Esophagus muscularis mucosa (tissue), 4 donors: ENCODE measurements at places on chromosomes 3 and 15.

- DNase-seq, result no peak
Measured at GRCh38 chr3:11624704-11625375, 18.9 kb downstream of the VGLL4 start.

GRCh38 chr15:33132722-33133345, 61.7 kb downstream of the FMN1 start:
- DNase-seq, result no peak

GRCh38 chr3:128714887-128715491, 11.0 kb upstream of the RAB7A start:
- no peak for DNase-seq

DNA sequence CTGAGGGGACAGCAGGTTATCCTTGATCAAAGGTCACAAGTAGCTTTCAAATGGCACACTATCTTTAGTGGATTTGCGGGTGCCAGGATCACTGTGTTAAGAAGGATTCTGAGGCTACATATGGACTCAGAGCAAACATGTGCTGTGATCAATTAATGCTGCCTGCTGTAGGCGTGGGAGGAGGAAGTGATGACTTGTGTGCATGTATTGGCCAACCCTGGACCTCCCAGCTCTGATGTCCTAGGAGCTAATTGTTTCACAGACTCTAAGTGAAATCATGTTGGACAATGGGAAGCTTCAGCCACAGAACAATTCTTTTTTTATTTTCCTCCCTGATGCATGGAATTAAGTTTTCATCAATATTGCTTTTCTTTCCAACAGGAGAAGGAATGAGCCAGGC, 24.4 kb downstream of the FAH start:
- DNase-seq, result no peak

GRCh38 chr3:142946861-142947260, 16.6 kb downstream of the PAQR9 start:
- DNase-seq, result peak; percentile 3

DNA sequence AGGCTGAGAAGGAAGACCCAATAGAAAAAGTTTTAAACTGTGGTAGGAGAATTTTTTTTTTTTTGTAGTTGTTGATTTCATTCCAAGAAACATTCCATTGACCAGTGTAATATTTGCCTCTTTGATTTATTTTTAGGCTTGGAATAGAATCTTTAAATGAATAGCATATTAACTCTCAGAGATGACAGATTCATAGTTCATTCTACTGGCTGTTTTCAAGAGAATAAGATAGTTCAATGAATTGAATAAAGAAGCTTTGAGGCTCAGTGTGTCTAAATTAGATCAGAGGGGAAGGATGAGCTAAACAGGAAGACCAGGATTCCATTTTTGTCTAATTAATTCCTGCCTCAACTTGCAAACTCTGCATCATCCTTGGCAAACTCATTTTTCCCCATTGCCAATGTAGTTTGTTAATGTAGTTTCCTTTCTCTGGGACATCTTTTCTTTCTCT, 98.4 kb downstream of the NAALADL2 start:
- DNase-seq, result no peak

- DNase-seq, result no peak
Measured at GRCh38 chr3:113552851-113553250, 20.5 kb downstream of the SIDT1 start.

DNA sequence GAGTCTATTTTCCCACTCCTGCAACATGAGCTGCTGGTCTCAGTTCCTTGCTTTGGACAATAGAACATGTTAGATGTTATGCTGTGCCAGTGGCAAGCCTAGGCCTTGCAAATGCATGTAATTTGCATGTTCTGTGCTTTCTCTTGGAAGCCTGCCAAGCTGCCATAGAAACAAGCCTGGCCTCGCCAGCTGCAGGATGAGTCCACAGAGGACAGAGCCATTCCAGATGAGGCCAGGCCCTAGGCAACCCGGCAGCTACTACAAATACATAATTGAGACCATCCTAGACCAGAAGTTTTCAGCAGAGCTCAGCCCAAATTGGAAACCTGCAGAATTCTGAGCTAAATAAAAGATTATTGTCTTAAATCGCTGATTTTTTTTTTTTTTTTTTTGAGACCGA, 39.6 kb downstream of the TRIM69 start:
- no peak for DNase-seq

- DNase-seq, result no peak
Measured at GRCh38 chr3:124373524-124373923, 356.7 kb upstream of the UMPS start.

GRCh38 chr15:56989411-56989924, 71.0 kb downstream of the TCF12 start:
- DNase-seq, result no peak

DNA sequence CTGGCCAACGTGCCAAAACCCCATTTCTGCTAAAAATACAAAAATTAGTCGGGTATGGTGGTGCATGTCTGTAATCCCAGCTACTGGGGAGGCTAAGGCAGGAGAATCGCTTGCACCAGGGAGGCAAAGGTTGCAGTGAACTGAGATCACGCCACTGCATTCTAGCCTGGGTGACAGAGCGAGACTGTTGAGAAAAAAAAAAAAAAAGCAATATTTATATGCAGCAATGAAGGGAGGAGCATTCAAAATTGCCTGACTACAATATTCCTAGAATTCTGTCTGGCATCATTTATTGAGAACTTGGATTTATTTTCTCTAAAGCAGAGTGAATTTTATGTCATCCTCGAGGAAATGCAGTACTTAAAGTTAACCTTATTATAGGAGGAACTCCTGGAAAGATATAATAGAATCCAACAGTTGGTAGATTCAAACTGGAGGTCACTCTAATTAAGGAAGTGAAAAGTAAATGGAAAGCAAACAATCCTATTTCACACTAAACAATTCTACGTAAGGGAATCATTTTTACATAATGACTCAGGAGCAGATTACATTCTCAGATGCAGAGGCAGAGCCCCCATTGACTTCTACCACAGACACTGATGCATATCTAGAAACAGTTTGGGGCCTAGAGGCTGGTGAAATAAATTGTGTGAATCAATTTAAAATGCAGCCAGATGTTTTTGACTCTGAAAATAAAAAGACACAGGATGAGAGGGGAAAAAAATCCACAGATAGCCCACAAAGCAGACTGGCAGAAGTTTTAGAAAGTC, 82.1 kb upstream of the FHIT start:
- DNase-seq, result no peak

- DNase-seq, result no peak
Measured at GRCh38 chr3:47425959-47426358, 45.1 kb downstream of the PTPN23 start.

DNA sequence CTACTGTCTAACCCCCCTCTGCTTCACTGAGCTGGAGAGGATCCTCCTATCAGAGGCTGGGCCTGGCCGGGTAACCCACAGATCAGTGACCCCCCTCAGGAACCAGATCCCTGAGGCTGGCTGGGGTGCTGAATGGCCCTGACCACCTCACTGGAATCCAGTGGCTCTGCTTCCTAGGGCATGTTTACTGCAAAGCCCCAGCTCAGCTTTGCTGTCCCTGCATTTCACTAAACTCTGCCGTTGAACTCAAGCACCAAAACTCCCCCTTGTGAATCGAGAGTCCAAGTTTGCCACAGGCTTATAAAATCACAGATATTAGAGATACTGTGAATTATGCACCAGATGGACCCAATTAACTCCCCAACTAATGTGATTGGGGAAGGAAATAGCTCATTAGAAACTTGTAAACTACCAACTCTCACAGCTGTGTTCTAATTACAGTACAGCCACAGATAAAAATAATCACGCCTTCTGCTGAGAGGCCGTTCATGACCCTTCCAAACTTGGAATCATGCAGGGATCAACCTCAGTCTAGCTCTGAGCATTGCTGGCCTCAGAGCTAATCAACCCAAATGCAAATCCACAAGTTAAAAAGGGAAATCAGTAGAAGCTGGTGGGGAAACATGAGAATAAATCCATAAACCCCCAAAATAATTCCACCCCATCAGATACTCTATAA, 47.0 kb downstream of the OCA2 start:
- DNase-seq, result peak; percentile 75

GRCh38 chr3:32309654-32310242, 71.3 kb downstream of the CMTM8 start:
- DNase-seq, result no peak

DNA sequence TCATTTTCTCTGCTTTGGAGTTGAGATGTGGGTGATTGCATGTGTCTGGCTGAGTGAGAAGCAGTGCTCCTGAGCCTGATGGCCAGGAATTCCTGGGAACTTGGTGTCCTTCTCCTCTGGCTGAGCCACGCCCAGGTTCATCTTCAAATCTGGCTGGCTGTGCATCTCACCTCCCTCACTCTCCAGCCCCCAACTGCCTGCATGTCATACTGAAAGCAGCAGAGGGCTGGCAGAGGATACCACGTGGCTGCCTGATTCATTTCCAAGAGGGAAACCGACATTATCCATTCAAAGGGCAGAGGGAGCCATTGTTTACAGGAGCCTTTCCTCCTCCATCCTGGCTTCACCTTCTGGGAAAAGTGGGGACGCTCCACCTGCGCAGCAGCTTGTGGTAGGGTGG, 57.4 kb downstream of the ABHD5 start:
- no peak for DNase-seq

- no peak for DNase-seq
Measured at GRCh38 chr3:53730576-53730975, 115.6 kb downstream of the CHDH start.

DNA sequence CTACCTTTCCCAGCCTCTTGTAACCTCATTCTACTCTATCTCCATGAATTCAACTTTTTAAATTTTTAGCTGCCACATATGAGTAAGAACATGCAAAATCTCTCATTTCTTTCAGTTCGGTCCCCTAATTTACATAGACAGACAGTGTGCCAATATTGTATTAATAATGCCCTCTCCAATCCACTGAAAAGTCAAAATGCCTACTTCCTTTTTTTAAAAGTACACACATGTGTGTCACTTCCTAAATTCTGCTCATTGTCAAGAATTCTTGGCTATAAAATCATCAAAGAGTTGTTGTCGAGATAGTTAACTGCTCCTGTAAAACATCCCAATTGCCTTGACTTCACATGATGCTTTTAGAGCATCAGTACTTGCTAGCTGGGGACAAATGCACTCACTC, 84.2 kb upstream of the IL12A start:
- no peak for DNase-seq

GRCh38 chr3:184596233-184596632, 34.6 kb downstream of the EPHB3 start:
- DNase-seq, result no peak

GRCh38 chr15:31024330-31024729, 32.9 kb upstream of the MTMR10 start:
- no peak for DNase-seq

DNA sequence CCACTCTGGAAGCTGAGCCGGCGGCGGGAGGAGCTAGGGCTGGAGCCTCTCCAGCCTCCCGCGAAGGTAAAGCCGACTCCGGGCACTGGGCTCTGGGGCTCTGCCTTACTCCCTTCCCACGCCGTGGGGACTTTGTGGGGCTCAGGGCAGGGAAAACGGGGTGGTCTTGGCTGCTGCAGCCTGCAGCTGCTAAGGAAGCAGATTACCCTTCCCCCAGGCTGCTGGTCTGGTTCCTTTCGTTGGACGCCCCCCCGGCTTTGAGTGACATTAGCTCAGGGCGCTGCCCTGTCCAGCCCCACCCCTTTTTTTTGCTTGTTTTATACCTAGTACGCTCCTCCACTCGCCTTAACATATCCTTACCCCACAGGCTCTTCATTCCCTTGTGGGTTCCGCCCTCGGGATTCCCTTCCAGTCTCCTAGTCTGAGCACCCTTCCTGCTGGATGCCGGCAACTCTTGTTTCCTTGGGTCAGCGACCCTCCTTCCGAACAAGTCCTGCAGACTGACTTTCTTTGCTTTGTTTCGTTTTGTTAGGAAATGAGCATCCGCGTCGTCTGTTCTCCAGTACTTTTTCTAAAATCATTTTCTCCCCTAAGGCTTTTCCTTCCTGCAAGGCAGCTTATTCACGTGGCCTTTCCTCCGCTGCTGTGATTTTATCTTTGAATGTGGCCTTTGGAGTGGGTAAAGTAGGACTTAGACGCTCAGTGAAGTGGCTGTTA, 551 bp downstream of the DNAJC13 start:
- DNase-seq, result no peak
